ENCODE measurements at places on chromosomes 16 and 17. TPM values are rescaled to one million over a fixed set of nuclear protein-coding genes. Genes with fewer than 3 reads are reported as not detected.

- DNase-seq, result no peak
- peak overlapping the region; percentile 57 for H3K27ac ChIP-seq
- no peak overlapping the region for H3K4me3 ChIP-seq
- H3K4me1 ChIP-seq, result peaks cover 87% of the 10 kb centered on the region
- H3K27me3 ChIP-seq, result no peaks in the 10 kb centered on the region
These were observed 758 bp upstream of the UBALD2 start for GRCh38 chr17:76264425-76264754.

The ZNF750 gene
- total RNA-seq, result not detected

GRCh38 chr17:20997711-20998570 lies 44.9 kb downstream of the USP22 start:
- peaks cover 4% of the 10 kb centered on the region for H3K4me1 ChIP-seq
- DNase-seq, result no peak
- no peaks in the 10 kb centered on the region for H3K27me3 ChIP-seq
- no peak overlapping the region for H3K4me3 ChIP-seq
- no peaks in the 10 kb centered on the region for H3K36me3 ChIP-seq

The PIGS gene
- 52.3 TPM for total RNA-seq

DNA sequence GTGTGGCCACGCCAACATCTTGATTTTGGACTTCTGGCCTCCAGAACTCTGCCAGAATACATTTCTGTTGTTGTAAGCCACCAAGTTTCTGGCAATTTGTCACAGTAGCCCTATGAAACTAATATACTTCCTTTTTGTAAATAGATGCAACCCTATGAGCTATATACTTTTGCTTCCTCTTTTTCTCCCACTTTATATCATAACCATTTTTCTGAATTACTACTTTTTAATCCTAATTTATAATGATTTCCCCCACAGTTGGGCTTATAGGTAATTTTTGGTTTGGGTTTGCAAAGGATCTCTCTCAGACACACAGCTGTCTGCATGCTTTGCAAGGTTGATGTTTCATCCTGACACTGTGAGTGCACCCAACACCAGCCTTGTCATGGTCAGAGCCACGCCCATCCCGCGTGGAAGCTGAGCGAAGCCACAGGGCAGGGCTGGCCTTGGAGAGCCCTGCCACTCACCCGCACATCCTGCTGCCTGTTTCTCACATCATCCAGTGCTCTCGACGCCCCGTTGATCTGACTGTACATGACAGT lies 5.8 kb downstream of the TRIM25 start:
- DNase-seq, result peak; percentile 79
- peaks cover 64% of the 10 kb centered on the region for H3K4me1 ChIP-seq
- peaks cover 45% of the 10 kb centered on the region for H3K36me3 ChIP-seq
- H3K4me3 ChIP-seq, result peak overlapping the region; percentile 22
- peak overlapping the region; percentile 76 for H3K27ac ChIP-seq
- no peaks in the 10 kb centered on the region for H3K27me3 ChIP-seq

DNA sequence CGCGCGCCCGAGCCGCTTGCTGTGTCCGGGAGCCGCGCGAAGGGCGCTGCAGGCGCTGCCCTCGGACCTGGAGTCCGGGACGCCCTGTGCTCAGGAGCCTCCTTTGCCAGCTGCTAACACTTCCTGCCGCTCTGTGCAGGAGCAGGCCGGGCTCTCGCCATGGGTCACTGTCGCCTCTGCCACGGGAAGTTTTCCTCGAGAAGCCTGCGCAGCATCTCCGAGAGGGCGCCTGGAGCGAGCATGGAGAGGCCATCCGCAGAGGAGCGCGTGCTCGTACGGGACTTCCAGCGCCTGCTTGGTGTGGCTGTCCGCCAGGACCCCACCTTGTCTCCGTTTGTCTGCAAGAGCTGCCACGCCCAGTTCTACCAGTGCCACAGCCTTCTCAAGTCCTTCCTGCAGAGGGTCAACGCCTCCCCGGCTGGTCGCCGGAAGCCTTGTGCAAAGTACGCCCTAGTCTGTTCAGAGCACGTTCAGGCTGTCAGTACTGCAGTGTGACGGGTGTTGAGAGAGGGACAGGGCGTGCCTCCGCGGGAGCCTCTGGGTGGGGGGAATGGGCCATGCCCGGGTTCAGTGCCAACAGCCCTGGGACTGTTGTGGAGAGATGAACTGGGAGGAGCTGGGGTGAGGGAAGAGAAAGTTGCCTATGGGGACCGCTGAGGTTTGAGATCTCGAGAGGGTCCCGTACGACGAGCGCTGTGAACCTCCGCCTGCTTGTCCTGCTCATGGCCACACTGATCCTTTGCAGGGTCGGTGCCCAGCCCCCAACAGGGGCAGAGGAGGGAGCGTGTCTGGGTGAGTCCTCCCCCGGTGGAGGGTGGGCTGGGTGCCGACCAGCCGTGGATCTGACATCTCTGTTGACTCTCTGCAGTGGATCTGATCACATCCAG lies 1.3 kb downstream of the ZNF276 start:
- no peaks in the 10 kb centered on the region for H3K27me3 ChIP-seq
- H3K4me1 ChIP-seq, result peaks cover 27% of the 10 kb centered on the region
- peak overlapping the region; percentile 92 for H3K27ac ChIP-seq
- no peaks in the 10 kb centered on the region for H3K36me3 ChIP-seq

The TEDC2 gene
- total RNA-seq, result 2.9 TPM

The PPP4C gene
- total RNA-seq, result 93.3 TPM

- H3K27ac ChIP-seq, result no peak overlapping the region
- no peak for DNase-seq
- no peaks in the 10 kb centered on the region for H3K36me3 ChIP-seq
- H3K4me3 ChIP-seq, result no peak overlapping the region
- no peaks in the 10 kb centered on the region for H3K4me1 ChIP-seq
These were observed 953.9 kb downstream of the CDH11 start for GRCh38 chr16:64167936-64168335.

The BIRC5 gene
- 0.51 TPM for total RNA-seq

GRCh38 chr17:69042308-69042707 lies 18.4 kb downstream of the ABCA9 start:
- no peak overlapping the region for H3K27ac ChIP-seq
- H3K4me3 ChIP-seq, result no peak overlapping the region
- no peaks in the 10 kb centered on the region for H3K27me3 ChIP-seq

GRCh38 chr17:79513820-79514535 lies 96.9 kb downstream of the RBFOX3 start:
- no peak for DNase-seq
- no peak overlapping the region for H3K4me3 ChIP-seq
- H3K36me3 ChIP-seq, result no peaks in the 10 kb centered on the region
- H3K27me3 ChIP-seq, result no peaks in the 10 kb centered on the region

- H3K4me3 ChIP-seq, result no peak overlapping the region
- no peaks in the 10 kb centered on the region for H3K27me3 ChIP-seq
- DNase-seq, result no peak
- no peaks in the 10 kb centered on the region for H3K36me3 ChIP-seq
- H3K4me1 ChIP-seq, result no peaks in the 10 kb centered on the region
These were observed 63.6 kb downstream of the TNFRSF13B start for GRCh38 chr17:16908273-16908672.

The CCL4L2 gene
- 1.2 TPM for total RNA-seq

DNA sequence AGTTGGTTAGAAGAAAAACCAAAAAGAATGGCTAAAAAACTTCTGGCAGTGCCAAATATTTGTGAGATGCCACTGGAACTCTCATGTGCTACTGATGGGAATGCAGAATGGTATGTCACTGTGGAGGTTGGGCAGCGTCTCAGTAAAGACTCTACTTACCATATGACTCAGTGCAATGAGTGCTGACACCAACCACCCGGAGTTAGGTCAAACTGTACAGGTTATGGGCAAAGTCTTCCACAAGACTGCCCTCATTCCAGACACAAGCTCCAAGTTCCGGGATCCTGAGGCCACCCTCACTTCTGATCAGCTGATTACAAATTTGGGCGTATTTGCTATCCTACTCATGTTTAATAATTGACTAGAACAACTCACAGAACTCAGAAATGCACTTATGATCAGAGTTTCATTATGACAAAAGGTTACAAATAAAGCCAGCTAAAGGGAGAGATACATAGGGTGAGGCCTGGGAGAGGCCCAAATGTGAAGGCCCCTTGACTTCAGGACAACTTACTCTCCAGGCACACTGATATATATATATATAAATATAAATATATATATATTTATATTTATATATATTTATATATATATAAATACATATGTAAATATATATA lies 114.9 kb downstream of the TRIM37 start:
- no peak overlapping the region for H3K27ac ChIP-seq
- H3K4me1 ChIP-seq, result no peaks in the 10 kb centered on the region
- no peaks in the 10 kb centered on the region for H3K36me3 ChIP-seq
- H3K27me3 ChIP-seq, result no peaks in the 10 kb centered on the region
- H3K4me3 ChIP-seq, result no peak overlapping the region

- no peak overlapping the region for H3K27ac ChIP-seq
- H3K4me3 ChIP-seq, result no peak overlapping the region
- no peaks in the 10 kb centered on the region for H3K36me3 ChIP-seq
These were observed 24.5 kb downstream of the PEMT start for GRCh38 chr17:17566896-17567513.

- H3K4me1 ChIP-seq, result no peaks in the 10 kb centered on the region
- H3K36me3 ChIP-seq, result peaks cover 38% of the 10 kb centered on the region
- no peak for DNase-seq
- H3K27ac ChIP-seq, result no peak overlapping the region
- H3K4me3 ChIP-seq, result no peak overlapping the region
- H3K27me3 ChIP-seq, result no peaks in the 10 kb centered on the region
These were observed 14.7 kb upstream of the FAM83G start for GRCh38 chr17:19019041-19019941.

The DOC2B gene
- not detected for total RNA-seq
